CD4-positive, alpha-beta T cell treated with Interleukin-6 at 100 ng/mL for 8 hours (primary cell): ENCODE measurements at places on chromosomes 2 and 18.

DNA sequence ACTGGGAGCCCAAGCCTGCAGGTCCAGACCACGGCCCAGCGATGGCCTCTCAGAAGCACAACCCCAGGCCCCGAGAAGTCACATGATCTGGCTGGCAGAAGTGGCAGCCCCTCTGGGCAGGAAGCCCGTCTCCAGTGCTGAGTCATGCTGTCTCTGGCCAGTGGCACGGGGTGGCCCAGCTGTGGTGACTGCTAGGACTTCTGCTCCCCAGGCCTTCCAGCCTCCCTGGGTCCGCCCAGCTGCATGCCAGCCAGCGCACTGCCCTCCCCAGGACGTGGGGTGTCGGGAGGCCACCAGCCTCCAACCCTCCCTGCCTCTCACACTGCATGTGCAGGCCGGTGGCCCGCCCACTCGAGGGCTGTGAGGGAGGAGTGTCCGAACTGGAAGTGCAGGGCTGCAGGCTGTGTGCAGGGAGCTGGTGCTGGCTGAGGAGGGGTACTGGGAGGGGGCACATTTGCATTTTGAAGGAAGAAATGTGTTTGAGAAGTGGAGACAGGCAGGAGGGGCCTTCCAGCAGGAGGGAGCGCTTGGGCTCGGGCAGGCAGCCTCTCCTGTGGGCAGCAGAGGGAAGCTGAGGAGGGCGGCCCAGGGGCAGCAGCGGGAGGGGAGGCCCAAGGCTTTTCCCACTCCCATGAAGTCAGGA, 17.0 kb upstream of the HPCAL1 start:
- no peak for DNase-seq

DNA sequence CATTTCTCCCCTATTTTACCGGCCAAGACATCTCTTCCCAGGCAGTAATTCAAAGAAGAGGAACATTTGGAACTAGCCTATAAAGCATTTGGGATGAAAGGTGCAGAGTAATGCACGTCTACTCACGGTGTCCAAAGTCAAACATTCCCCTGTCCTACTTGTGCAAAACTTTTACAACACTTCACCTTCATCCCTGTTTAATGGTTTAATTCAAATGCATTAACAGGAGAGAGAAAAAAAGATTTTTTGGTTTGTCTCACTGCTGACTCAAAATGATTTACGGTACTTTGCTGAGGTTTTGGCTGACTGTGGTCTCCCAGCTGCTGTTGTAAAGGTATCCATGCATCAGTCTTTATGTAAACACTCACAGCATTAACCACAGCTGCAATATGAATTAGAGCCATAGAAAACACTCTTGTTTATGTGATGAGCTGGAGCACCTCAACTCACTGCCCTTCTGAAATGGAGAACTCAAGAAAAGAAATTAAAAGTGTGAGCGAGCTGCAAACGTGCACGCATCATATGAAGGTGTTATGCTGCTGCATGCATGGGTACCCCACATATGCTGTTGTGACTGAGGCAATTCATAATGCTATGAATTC, 220.5 kb downstream of the PIEZO2 start:
- DNase-seq = no peak

- no peak for DNase-seq
Measured at GRCh38 chr2:136486115-136486514, 279.2 kb upstream of the THSD7B start.

GRCh38 chr2:26892133-26892532, 44.2 kb downstream of the DPYSL5 start:
- no peak for DNase-seq

GRCh38 chr2:172099472-172100079, 3.1 kb downstream of the DLX2 start:
- no peak for DNase-seq

DNA sequence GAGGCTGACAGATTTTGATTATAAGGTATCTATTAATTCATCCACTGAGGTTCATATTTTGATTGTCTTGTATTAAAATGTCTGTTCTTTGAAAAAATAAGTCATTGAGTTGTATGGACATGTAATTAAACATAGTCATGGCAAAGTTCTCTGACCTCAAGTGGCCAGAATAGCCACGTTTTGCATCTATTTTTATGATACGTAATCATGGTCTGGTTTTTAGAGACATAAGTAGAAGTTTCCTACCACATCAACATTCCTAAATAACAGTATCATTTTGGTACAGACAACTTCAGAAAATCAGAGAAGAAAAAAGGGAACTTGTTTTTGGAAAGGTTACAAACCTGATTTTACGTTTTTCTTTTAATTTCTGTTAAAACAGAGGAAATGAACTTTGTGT, 47.6 kb downstream of the COL5A2 start:
- no peak for DNase-seq

- DNase-seq = no peak
Measured at GRCh38 chr2:127641133-127641532, 4.8 kb upstream of the GPR17 start.

GRCh38 chr2:165057931-165058330, 102.6 kb upstream of the SLC38A11 start:
- no peak for DNase-seq

DNA sequence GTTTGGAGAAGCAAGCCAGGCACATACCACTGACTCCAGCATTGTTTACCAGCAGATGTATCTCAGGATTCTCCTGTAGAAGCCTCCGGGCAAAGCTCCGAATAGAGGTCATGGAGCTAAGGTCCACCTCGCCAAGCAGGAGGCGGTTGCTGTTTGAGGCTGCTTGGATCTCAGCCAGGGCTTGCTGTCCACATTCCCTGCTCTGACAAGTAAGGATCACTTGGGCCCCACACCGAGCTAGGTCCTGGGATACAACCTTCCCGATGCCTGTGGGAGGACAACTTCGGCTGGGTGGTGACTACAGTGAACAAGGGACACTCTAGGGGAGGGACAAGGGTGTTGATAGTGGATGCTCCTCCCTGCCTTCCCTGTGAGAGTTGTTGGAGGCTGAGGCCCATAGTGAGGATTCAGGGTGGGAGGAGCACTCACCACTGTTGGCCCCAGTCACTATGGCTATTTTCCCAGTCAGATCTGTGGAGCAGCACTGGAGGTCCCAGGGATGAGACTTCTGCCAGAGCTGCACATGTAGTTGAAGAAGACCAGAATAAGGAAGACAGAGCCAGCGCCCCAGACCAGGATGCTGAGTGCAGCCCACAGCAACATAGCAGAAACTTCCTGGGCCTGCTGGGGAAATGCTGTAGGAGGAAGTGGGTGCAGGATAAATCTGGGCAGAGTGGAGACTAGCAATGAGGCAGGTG, 8.3 kb downstream of the C2orf81 start:
- no peak for DNase-seq

- DNase-seq = no peak
Measured at GRCh38 chr2:133952420-133952819, 301.5 kb upstream of the MGAT5 start.

- DNase-seq = no peak
Measured at GRCh38 chr2:238433941-238434845, 7.5 kb downstream of the ASB1 start.

DNA sequence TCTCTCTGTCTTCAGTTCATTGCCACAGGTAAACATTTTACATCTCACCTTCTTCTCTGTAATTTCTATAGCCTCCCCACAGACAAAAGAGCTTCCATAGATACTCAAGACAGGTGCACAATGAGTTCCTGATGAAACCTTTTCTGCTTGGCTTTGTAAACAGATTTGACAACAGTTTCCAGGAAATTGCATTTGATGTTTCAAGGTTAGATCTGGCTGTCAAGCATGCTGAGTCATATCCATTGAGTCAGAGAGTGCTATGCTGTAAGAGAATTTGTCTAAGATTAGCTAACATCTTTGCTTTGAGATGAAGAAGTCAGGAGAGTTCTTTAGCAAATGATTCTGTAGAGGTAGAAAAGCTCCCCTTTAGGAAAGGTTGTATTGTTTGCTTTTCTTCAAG, 40.6 kb upstream of the MAP2 start:
- DNase-seq = no peak

DNA sequence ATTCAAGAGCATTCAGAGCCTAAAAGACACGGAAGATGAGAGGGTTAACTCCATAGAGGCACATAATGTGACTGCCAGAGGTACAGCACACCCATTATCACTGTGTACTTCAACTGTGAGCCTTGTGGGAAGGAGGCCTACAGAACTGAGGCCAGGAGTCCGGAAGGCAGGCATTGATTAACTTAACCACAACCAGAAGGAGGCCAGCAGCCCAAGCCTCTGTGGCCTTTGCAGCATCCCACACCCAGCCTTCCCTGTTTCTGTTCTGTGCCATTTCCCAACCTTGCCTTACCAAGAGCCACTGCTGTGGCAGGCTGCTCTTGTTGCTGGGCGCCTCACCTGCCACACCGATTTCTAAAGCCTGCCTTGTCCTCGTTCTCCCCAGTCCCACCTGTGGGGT, 27.2 kb downstream of the SIGLEC15 start:
- DNase-seq = no peak

- no peak for DNase-seq
Measured at GRCh38 chr2:239055756-239056493, 208.0 kb downstream of the TWIST2 start.

DNA sequence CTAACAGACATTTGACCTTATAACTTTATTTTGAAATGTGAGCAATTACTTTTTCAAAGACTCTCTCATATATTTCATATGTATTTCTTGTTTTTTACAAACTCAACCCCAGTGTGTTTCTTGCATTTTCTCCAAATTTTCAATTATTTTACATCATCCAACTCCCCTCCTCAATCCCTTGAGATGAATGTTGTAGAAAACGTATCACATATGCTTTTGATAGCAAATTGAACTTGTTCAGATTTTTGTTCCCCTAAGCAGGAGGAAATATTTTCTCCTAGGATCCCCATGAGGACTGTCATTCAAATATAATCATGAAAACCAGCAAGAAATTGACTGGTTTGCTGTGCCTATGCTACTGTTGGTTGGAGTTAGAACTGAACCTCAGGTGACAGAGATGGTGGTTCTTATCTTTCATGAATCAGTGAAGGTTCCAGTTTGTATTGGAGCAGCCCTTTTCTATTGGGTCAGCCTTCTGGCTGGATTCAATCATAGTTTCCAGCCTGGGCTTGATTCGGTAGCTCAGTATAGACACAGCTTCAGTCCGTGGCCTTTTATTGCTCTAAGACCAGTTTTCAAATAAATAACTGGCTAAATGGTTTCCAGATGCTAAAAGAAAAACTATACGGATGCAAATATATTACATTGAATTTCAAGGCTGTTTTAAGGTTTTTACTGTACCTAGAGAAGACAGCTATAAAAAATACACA, 591.0 kb downstream of the EPHA4 start:
- DNase-seq = no peak
